ENCODE measurements at places on chromosomes 1 and 21.

- DNase-seq = no peak
These were observed 6.3 kb upstream of the CFAP410 start for GRCh38 chr21:44345495-44345894.

DNA sequence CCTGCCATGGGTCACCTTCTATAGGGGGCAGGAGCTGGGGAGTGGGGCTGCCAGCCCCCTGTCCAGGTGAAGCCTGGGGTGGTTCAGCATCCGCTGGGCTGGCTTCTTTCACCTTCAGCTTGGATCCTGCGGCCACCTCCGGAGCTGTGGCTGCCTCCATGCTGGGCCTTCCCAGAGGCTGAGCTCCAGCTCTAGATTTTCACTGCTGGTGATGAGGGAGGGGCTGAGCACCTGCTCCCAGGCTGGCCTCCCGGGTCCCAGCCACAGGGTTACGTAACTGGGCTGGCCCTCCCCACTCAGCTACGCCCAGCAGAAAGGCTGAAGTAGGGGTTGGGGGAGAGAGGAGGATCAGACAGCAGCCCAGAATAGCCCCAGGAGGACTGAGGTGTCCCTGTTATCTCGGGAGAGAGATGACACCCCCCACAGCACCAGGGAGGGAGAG, at the start of gene MYBPHL:
Gene MYBPHL (minus strand): TSS at position 180 of the 442 bp plus-strand sequence. CDS start 20 bp downstream, at position 160.
- no peak for DNase-seq

DNA sequence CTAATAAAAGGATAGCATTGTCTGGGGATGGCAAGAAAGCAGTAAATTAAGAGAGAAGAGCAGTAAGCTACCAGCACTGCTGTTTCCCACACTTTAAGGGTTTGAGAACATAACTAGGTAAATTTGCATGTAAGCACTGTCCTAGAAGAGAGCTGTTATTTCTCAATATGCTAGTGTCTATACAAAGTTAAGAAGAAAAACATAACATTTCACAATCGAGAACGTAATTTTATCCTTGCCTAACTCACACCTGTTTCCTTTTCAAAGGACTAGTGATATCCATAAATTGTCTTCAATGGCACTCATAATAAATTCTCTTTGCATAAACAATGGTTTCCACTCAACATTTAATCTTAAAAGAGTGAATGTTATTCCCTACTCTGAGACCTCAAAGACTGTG, 576.0 kb downstream of the PTBP2 start:
- DNase-seq = no peak

GRCh38 chr21:41772351-41773080, 5.7 kb upstream of the RIPK4 start:
- no peak for DNase-seq

- peak; percentile 94 for DNase-seq
These were observed 6.0 kb upstream of the PITHD1 start for GRCh38 chr1:23772049-23772853.

Data from stimulated activated CD8-positive, alpha-beta memory T cell treated with anti-CD3 and anti-CD28 coated beads, Interleukin-4, amount 100 ng/mL, for 48 hours (primary cell).